Hepatic stellate cell (primary cell): ENCODE measurements at places on chromosomes 5 and 9.

GRCh38 chr9:108536836-108537601 lies 318.8 kb downstream of the ACTL7B start:
- no peak for DNase-seq

DNA sequence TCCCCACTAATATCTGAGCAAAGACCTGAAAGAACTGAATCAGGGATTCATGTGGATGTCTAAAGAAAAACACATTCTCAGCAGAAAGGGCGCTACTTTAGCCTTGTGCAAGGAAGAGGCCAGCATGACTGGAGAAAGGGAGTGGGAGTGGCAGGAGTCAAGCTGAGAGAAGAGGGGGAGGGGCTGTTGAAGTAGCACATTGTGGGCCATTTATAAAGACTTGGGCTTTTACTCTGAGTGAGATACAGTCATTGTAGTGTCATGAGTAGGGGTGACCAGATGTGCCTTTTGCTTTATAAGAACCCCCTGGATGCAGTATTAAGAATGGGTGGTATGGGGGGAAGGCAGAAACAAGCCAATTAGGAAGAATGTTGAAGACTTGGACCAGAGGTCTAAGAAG lies 452.8 kb downstream of the ENC1 start:
- DNase-seq = no peak

DNA sequence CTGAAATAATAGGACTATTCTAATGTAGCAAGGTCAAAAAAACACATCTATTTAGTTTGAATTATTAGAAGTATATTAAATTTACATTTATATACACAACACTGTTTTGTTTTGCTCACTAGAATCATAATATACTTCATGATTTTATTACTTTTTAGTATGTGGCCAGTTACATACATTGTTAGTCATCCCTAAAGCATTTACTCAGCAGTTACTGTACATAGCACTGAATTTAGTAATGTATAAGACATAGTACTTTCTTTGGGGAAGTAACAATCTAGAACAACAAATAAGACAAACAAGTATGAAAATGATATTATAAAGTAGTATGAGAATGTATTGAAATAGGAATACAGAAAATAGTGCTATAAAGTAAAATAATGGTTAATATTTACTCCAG lies 28.2 kb downstream of the ERCC8 start:
- DNase-seq = no peak

DNA sequence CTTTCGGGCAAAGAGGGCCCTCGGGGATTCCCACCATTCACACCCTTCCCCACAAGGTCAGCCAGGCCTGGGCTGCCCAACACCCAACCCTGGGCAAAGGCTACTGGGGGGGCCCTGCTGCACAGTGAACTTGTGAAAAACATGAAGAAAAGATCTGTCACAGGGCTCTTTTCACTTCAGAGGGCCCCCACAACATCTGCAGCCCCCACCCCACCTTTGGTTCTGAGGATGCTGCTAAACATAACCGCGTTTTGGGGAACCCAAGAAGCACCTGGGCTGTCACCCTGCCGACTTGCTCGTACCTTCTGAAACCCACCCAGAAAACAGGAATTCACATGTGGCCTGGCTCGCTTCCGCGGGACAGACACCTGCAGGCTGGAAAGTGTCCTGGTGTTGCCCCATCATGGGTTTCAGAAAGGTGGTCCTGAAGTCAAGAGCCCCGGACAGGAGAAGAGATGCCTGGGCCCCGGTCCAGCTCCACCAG lies 29.3 kb downstream of the B4GALT1 start:
- DNase-seq = no peak
